ENCODE measurements at places on chromosomes 5 and 9. TPM values are rescaled to one million over a fixed set of nuclear protein-coding genes. Genes with fewer than 3 reads are reported as not detected.

DNA sequence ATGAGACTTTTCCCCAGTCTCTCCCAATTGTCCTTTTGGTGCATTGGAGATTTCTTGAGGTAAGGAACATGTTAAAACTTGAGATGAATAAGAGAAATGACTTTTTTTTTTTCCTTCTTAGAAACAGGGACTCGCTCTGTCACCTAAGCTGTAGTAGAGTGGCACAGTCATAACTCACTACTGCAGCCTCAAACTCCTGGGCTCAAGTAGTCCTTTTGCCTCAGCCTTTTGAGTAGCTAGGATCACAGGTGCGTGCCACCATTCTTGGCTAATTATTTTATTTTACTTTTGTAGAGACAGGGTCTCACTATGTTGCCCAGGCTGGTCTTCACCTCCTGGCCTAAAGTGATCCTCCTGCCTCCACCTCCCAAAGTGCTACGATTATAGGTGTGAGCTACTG lies 25.9 kb downstream of the CDC42SE2 start:
- DNase-seq, result no peak

- no peak for DNase-seq
These were observed 4.3 kb upstream of the SPATA6L start for GRCh38 chr9:4670591-4670990.

- no peak for DNase-seq
These were observed 19.3 kb downstream of the DMRT3 start for GRCh38 chr9:995781-996180.

DNA sequence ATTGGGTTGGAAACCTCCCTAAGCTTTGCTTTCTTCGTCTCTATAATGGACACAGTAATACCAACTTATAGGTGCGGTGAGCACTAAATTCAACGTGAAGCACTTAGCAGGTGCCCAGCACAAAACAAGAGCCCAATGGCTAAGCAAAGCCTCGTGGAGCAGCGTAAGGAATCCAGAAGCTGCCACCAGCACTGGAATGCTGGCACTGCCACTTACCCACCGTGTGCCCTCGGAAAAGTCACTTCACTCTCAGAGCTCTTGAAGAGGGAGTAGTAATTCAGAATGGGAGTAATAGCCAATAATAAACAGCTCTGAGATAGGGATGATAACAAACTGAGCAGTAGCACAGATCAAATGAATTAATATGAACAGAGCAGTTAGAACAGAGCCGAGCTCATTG lies 16.4 kb downstream of the DAP start:
- no peak for DNase-seq

GRCh38 chr9:16180546-16180945 lies 627.7 kb downstream of the CCDC171 start:
- DNase-seq, result no peak

DNA sequence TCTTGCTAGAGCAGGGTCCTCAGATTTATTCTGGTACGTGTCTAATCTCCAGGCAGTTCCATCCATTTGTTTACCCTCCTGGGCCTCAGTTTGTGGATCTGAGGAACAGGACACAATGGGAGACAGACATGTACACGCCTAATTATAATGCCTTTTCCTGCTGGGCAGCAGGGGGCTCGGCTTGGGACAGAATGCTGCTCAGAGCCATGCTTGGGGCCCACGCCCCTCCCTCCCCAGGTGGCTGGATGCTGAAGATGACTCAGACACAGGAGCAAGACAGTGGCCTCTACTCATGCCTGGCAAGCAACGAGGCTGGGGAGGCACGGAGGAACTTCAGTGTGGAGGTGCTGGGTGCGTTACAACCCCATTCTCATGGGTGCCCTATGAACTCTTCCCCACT lies 72.7 kb upstream of the ASS1 start:
- DNase-seq, result no peak

- DNase-seq, result no peak
These were observed 642.1 kb downstream of the KCTD16 start for GRCh38 chr5:144812763-144813162.

GRCh38 chr9:70832492-70832891 lies 288.9 kb downstream of the TRPM3 start:
- no peak for DNase-seq

- no peak for DNase-seq
These were observed 172.2 kb upstream of the SNX2 start for GRCh38 chr5:122602700-122603099.

- no peak for DNase-seq
These were observed 48.8 kb upstream of the GALNT10 start for GRCh38 chr5:154141745-154142221.

GRCh38 chr9:112037281-112038016 lies 137.6 kb downstream of the SUSD1 start:
- no peak for DNase-seq

DNA sequence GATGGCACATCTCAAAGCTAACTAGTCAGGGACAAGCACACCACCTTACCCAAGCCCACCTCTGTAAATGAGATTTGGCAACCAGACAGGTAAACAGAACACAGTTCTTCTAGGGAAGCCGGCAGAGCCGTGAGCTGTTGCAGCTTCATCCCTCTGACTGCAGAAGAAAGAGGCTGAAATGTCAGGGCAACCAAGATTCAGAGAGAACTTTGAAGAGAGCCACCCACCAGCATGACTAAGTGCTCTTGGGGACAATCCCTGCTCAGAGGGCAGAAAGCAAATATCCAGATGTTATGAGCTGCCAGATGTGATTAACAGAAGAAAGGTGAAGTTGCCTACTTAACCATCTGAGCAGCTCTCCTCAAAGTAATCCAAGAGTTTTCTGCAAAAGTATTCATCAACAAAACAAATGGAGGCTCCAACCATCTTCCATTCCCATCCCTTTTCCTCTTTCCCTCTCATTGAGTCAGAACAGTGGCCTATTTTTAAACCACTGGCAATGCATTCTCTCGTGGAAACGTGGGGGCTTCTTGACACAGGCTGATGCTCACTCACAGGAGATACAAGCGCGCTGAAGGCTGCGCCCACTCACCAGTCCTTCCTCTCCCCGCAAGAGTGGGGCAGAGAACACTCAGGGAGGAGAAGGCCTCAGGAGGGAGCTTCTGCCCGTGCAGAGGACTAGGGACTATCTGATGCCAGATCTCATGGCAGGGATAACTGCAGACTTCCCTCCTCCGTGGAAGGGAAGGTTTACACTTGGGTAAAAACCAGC lies 57.1 kb downstream of the SLIT3 start:
- DNase-seq, result no peak

GRCh38 chr9:133066181-133066983 lies 4.6 kb downstream of the CEL start:
- DNase-seq, result no peak

DNA sequence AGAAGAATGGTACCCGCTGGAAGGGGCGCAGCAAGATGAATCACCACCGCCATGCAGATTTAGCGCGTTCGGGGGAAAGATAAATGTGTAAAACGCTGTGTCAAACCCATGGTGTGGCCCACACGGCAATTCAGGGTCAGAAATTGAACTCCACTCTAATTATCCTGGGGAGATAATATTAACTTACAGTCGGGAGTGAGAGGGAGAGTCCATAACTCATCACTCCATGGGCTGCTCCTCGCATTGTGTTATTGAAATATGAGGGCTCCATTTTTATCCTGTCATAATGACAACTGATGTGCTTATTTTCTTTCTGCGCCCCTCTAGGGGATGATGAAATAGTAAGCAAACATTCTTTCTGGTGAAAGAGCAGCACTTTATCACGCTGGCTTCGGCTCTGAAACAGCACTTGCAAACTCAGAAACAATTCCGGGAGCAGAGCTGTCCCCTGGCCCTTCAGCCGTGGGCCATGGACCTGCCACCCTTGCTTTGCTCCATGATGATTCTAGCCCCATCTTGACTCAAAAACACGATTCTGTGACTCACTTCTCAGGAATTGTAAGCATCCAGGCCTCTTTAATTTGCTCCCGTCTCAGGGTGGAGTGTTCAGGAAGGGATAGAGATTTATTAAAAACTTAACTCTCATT lies 431.6 kb downstream of the IRX1 start:
- no peak for DNase-seq

NINJ1 gene
- 49.9 TPM for polyA plus RNA-seq

CRHBP gene
- polyA plus RNA-seq, result 22.8 TPM

NMUR2 gene
- 0.94 TPM for polyA plus RNA-seq

NR5A1 gene
- not detected for polyA plus RNA-seq

OTP gene
- polyA plus RNA-seq, result not detected

CDH9 gene
- 9.7 TPM for polyA plus RNA-seq

Measured in left renal pelvis (tissue), 4 donors.